Thymus (tissue), 14 donors: ENCODE measurements at places on chromosomes 2 and 18.
A peak's percentile ranks its signal among the peaks of the same experiment; 100 is the strongest.

GRCh38 chr2:102144128-102144527 is 1.6 kb downstream of the IL1R1 start:
- DNase-seq, result no peak

- peak; percentile 48 for DNase-seq
Measured at GRCh38 chr2:168241208-168241607, 6.2 kb downstream of the STK39 start.

GRCh38 chr2:58122540-58122939 is 75.9 kb downstream of the VRK2 start:
- no peak for DNase-seq

DNA sequence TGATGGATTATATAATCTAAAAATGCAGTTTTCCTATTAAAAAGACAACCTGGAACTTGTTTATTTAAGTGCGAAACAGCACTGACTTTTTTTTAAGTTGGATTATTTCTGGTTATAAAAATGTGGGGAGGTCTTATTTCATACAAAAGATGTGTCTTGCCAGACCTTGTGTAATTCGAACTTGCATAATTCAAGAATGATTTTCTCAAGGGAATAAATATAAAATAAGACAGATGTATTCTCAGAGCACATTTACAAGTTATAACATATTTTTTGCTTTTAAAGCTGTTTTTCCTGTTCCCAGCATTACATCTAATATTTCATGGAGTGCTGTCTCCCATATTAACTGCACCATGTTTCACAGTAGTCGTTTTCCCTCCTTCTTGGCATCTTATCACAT is 263.1 kb downstream of the CDH20 start:
- DNase-seq, result no peak

DNA sequence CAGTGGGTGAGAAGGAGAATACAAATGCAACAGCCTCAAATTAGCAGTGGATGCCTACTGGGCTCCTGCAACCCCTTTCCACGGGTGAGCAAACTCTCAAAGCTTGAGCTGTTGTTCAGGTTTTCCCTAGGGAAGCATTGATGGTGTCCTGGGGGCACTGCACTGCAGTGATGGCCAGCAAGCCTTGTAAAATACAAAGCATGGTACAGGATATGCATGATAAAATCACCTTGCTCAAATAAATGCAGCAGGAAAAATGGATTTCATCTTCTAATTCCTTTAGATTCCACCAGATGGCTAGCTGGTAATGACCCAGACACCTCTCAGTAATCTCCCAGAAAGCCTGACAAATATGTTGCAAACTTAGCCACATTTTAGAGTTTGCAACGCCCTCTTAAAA is 698.2 kb downstream of the TRIB2 start:
- no peak for DNase-seq
